Parietal lobe (tissue), 2 donors: ENCODE measurements at places on chromosomes 16 and 17. TPM values are rescaled to one million over a fixed set of nuclear protein-coding genes. Genes with fewer than 3 reads are reported as not detected.

KRT25 gene
- not detected for total RNA-seq

SCIMP gene
- total RNA-seq: not detected

INCA1 gene
- not detected for total RNA-seq

MYLK3 gene
- 0.94 TPM for total RNA-seq

CHRNE gene
- 0.94 TPM for total RNA-seq

SEPTIN12 gene
- total RNA-seq: not detected

ATP2A1 gene
- total RNA-seq: 0.63 TPM

NPIPB6 gene
- 8.5 TPM for total RNA-seq

XYLT1 gene
- total RNA-seq: 84.8 TPM

ACSM2A gene
- not detected for total RNA-seq

WSCD1 gene
- total RNA-seq: 28.5 TPM

CLEC19A gene
- total RNA-seq: 0.31 TPM

KRT20 gene
- total RNA-seq: not detected

NOXO1 gene
- 2.8 TPM for total RNA-seq

HOXB1 gene
- not detected for total RNA-seq

AANAT gene
- total RNA-seq: not detected

ABCA8 gene
- 3.8 TPM for total RNA-seq

IGSF6 gene
- 1.6 TPM for total RNA-seq

ENGASE gene
- total RNA-seq: 25.7 TPM

SPATA22 gene
- total RNA-seq: 1.3 TPM

USP43 gene
- 6.6 TPM for total RNA-seq

SBK1 gene
- total RNA-seq: 39.8 TPM

TVP23C gene
- 169 TPM for total RNA-seq

TXNDC11 gene
- total RNA-seq: 20.7 TPM

SPATA2L gene
- 16.3 TPM for total RNA-seq

NPIPB9 gene
- total RNA-seq: 11.6 TPM

SLC6A2 gene
- total RNA-seq: not detected

CACNG3 gene
- 4.4 TPM for total RNA-seq

OR4D1 gene
- not detected for total RNA-seq

MYO15A gene
- total RNA-seq: 9.4 TPM

MYOCD gene
- under 0.01 TPM for total RNA-seq

PRAC2 gene
- not detected for total RNA-seq

IFI35 gene
- 2.5 TPM for total RNA-seq

HAS3 gene
- total RNA-seq: 9.7 TPM

TBX21 gene
- not detected for total RNA-seq
